ENCODE measurements at places on chromosomes 3 and 15. TPM values are rescaled to one million over a fixed set of nuclear protein-coding genes. Genes with fewer than 3 reads are reported as not detected.

Gene ADAMTSL3
- not detected for total RNA-seq

Gene PDIA5
- total RNA-seq, result 8.2 TPM

- peaks cover 8% of the 10 kb centered on the region for H3K27me3 ChIP-seq
- DNase-seq, result no peak
- peaks cover 2% of the 10 kb centered on the region for H3K36me3 ChIP-seq
- H3K27ac ChIP-seq, result no peak overlapping the region
- H3K4me3 ChIP-seq, result no peak overlapping the region
- peaks cover 88% of the 10 kb centered on the region for H3K4me1 ChIP-seq
Observed at GRCh38 chr15:40102897-40103858, 5.5 kb downstream of the BMF start.

- H3K27me3 ChIP-seq, result peaks cover 21% of the 10 kb centered on the region
- H3K4me3 ChIP-seq, result no peak overlapping the region
- H3K27ac ChIP-seq, result no peak overlapping the region
- DNase-seq, result no peak
- no peaks in the 10 kb centered on the region for H3K4me1 ChIP-seq
- no peaks in the 10 kb centered on the region for H3K36me3 ChIP-seq
Observed at GRCh38 chr15:62873203-62873602, 169.3 kb upstream of the TPM1 start.

DNA sequence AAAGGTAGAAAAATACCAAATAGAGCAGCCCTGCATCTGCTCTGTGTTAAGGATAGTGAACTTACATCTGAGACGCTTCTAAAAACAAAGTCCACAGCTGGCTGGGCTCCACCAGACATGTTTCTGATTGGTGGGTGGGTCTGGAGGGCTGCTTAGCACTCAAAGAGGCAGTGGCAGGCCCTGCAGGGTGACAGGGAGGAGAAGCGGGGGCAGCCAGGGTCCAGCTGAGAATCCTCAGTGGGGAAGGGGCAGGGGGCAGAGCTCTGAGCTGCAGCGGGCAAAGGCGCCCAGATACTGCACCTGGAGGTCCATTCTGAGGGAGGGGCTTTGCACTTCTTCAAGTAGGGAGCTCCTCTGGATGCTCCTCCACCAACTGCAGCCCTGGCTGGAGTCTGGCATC is 28.1 kb downstream of the PRR23E start:
- H3K4me1 ChIP-seq, result peaks cover 2% of the 10 kb centered on the region
- H3K36me3 ChIP-seq, result no peaks in the 10 kb centered on the region
- H3K27ac ChIP-seq, result no peak overlapping the region
- H3K27me3 ChIP-seq, result no peaks in the 10 kb centered on the region
- H3K4me3 ChIP-seq, result no peak overlapping the region

DNA sequence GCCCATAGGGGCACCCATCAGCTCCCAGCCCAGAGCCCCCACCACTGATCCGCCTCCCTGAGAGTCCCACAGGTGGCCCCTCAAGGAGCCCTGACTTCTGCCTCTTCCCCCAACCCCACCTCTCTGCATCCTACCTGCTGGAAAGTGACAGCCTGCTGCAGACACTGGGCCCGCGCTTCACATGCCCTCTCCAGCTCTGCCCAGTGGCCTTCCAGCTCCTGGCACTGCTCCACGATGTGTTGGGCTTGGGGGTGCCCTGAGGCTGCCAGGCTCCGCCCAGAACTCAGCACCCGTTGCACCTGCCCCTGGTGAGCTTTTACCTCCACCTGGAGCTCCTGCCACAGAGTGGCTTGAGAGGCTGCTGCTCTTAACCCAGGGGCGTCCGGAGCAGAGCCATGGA is 20.1 kb downstream of the SPTBN5 start:
- H3K27ac ChIP-seq, result no peak overlapping the region
- DNase-seq, result no peak
- peaks cover 6% of the 10 kb centered on the region for H3K27me3 ChIP-seq
- H3K4me1 ChIP-seq, result peaks cover 15% of the 10 kb centered on the region
- no peak overlapping the region for H3K4me3 ChIP-seq

DNA sequence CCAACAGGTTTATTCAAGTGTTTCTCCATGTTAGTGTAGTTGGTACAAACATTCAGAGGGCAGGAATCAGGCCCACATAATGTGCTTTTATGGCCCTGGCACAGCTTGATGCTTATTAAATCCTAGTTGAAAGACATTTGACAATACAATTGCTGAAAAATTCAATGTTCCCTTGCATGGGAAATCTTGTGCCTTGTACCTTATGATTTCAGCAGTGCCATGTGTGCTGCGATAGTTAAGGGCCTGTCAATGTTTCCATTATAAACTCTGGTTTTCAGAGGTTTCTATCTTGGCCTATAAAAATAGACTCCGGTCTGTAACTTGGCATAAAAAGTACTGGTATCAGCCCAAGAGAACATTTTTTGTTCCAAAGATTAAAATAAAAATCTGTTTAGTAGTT is 207.2 kb downstream of the TBC1D5 start:
- no peaks in the 10 kb centered on the region for H3K27me3 ChIP-seq
- no peak for DNase-seq
- H3K4me1 ChIP-seq, result no peaks in the 10 kb centered on the region
- no peak overlapping the region for H3K27ac ChIP-seq
- H3K4me3 ChIP-seq, result no peak overlapping the region

Data from T-cell (primary cell).